ENCODE measurements at places on chromosomes 1 and 21.

DNA sequence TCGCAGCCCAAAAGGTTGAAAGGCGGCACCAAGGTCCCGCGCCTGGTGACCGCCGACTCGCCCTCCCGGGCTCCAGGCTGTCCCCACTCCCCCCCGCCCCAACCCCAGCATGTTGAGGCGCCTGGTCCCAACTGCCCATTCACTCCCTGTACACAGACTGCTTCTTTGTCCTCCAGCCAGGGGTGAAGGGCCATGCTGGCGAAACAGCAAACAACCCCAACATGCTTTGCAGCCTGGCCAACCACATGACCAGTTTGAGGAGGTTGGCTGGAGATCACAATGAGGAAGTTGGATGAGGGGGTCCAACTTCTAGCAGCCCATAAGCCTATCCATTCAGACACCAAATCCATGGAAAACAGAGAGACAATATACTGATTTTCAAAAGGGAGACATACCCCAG is 13.5 kb downstream of the PDE9A start:
- no peak for DNase-seq

DNA sequence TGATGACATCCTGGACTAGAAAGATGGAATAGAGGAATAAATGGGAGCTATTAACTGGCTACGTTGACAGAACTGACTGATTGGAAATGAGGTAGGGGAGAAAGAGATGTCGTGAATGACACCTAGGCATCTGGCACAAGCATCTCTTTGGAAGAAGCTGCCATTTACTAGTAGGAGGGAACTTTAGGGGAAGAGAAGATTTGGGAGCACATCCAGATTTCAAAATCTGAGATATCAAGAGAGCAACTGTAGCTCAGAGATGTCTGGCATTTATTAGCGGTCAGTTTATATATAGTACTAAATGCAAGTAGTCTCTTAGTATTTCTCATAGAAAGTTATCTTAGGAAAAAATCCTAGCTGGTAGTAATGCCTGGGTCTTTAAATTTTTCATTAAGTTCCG is 131.9 kb upstream of the C1orf105 start:
- DNase-seq = no peak

- DNase-seq = no peak
These were observed 57.5 kb upstream of the IL12RB2 start for GRCh38 chr1:67250051-67250653.

GRCh38 chr21:45438391-45439145 is 33.6 kb downstream of the COL18A1 start:
- no peak for DNase-seq

DNA sequence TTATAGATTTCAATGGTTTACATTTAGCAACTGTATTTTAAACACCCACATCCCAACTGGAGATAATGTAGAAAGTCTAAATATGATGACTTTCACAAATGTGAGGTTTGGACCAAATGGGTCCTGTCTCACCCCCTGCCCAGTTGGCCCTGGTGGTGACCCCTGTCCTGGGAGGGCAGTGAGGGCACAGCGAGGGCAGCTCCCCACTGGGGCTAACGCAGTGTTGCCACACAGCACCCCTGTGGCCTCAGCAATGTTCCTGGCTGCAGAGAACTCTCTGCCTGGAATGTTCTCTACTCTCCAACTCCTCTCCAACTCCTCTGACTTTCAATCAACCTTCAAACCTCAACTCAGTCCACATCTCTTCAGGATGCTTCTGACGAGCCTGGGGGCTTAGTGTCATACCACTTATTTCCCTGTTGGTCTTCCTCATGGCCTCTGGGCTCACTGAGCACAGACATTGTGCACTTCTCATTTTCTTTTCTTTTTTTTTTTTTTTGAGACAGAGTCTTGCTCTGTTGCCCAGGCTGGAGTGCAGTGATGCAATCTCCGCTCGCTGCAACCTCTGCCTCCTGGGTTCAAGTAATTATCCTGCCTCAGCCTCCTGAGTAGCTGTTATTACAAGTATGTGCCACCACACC is 25.8 kb downstream of the KCNA10 start:
- no peak for DNase-seq

DNA sequence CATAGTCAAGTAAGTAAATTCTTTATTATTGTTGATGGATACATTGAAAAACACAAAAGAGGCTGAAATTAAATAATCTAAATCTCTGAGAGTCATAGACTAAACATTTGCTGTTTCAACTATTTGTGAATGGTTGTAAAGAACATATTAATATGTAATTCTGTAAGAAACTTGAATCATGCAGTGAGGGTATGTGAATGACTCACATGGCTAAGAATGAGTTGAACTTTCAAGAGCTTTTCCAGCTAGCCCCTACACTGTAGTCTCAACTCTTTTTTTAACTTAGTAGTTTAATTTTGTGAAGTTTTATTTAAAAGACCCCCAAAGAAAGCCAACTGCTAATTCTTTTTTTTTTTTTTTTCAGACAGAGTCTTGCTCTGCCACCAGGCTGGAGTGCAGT is 588.1 kb downstream of the DPYD start:
- DNase-seq = no peak
